ENCODE measurements at places on chromosomes 4 and X. TPM values are rescaled to one million over a fixed set of nuclear protein-coding genes. Genes with fewer than 3 reads are reported as not detected.

DNA sequence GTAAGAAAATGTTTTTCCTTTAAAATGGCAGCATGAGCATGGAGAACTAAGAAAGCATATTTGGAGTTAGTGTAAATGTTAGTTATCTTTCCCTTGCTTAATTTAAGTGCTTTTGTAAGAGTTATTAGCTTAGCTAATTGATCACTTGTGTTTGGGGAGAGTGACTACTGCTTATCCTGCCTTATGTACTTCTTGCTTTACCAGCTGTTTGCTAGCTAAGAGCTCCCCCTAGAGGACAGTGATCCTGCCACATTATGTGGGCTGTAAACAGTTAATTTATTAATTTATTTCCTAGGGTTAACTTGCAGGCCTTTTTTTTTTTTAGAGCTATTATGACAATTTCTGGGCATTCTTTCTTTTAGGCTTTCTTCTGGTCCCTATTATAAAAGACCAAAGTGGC is 435.8 kb downstream of the MAGEB5 start:
- H3K4me3 ChIP-seq: no peak overlapping the region
- H3K27ac ChIP-seq: no peak overlapping the region
- no peak for DNase-seq
- H3K4me1 ChIP-seq: no peaks in the 10 kb centered on the region
- H3K27me3 ChIP-seq: no peaks in the 10 kb centered on the region
- H3K36me3 ChIP-seq: no peaks in the 10 kb centered on the region

MAGED4 gene
- total RNA-seq: not detected

DDIT4L gene
- total RNA-seq: not detected

DNA sequence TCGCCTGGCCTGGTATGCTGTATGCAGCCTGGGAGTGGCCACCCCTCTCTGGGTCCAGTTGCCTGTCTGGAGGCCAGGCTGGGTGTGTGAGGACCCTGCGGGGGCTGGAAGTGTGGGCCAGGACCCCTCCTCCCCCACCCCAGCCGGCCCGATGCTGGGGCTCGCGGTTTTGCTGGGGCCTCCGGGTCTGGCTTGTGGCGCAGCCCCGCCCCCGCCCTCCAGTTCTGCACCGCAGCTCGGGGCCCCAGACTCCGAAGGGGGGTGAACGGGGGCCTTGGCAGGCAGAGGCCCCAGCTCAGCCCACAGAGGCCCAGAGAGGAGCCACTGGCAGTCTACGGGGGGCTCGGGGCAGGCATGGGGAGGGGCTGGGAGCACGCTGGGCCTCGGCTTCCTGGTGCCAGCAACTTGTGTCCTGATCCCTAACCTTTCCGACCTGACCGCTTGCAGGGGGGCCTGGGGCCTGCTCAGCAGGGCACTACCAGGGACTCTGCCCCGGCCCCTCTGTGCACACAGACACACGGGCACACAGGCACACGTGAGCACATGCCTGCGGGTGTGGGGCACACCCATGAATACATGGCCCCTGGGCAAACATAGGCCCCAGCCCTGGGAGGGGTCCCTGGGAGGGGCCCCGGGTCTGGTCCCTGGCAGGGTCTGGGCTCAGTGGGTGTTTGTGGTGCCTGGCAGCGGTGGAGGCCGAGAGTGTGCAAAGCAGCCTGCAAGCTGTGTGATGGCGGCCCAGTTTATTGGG is 21.4 kb upstream of the FGFR3 start:
- H3K4me3 ChIP-seq: no peak overlapping the region
- H3K27me3 ChIP-seq: peaks cover 9% of the 10 kb centered on the region
- H3K36me3 ChIP-seq: no peaks in the 10 kb centered on the region
- peaks cover 5% of the 10 kb centered on the region for H3K4me1 ChIP-seq
- no peak for DNase-seq

Data from natural killer cell (primary cell).